ENCODE measurements at places on chromosomes 1 and 21.

GRCh38 chr1:83632906-83633305 is 366.0 kb downstream of the TTLL7 start:
- DNase-seq = peak; percentile 11

DNA sequence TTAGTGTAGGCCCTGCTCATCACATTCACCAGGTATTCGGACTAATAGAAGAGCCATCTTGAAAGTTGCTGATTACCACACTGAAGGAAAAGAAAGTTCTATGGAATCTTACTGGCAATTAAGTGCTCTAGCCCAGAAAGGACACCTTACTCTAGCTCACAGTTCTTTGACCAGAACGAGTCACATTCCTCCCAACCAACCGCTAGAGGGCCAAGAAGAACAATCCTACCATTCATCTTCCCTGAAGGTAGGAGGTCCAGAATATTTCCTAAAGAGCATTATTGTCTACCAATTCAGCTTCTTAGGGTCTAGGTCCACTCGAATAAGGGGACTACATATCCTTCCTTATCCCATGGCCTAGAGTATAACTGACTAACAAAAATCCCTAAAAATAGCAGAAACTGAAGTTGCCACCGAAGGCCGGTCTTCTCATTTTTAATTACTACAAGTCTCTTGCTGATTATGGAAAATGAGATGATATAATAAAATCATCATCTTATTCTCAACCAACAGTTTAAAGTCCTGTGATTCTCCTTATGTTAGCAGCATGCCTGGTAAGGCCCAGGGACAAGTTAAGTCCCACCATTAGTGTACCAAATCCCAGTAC is 2.7 kb upstream of the FMO1 start:
- no peak for DNase-seq

- DNase-seq = no peak
Observed at GRCh38 chr1:11594222-11594621, 60.0 kb downstream of the FBXO2 start.

DNA sequence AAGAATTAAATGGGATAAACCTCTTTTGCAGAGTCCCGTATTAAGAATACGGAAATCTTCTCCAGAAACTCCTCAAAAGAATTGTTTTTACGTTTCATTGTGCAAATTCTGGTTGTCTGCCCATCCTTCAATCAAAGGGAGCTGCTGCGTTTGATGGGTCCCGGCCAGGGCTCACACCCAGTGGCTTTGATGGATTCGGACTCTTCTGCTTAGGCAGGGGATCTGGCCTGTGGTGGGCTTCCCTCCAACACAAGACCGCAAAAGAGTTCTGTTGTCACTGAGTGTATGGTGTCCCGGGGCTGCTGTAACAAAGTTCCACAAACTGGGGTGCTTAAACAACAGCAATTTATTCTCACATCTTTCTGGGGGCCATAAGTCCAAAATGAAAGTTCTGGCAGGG is 402.0 kb downstream of the PCP4 start:
- no peak for DNase-seq

DNA sequence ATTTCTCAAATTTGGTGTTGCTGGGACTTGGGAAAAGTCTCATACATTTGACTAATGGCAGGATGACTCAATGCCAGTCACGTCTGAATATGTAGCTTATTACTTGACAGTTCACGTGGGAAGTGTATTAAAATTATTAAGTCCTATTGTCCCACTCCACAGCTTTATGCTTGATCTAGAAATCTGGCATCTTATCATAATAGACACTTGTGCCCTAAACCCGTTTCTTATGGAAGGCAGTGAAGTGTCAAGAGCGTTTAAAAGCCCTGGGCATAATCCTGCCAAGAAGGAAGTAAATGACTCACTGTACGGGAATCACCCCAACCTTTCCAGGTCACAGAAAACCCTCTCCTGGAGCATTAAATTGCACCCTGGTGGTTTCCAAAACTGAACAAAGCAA is 207.4 kb downstream of the APP start:
- no peak for DNase-seq

GRCh38 chr1:161122967-161123366 is 5.1 kb downstream of the NIT1 start:
- DNase-seq = no peak

DNA sequence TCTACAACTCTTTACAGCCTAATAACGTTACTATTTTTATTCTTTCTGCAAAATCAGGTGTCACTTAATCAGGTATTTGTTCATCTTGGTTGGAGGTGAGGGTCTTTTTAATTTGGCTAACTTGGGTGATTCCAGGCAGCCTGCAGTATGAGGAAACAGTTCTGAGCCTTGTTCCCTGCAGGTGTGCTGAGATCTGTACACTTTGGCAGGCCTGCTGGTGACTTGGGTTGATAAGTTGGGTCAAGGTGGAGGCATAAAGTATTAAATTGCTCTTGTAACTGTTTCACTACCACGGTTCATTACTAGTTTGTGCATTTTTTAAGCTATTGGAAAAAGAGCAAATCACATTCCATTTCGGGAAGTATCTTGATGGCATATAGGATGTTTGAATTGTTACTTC is 10.0 kb downstream of the MAP3K21 start:
- no peak for DNase-seq

Measured in activated T-cell treated with anti-CD3 and anti-CD28 coated beads, Interleukin-2, amount 50 U/mL, for 72 hours (primary cell).